ENCODE measurements at places on chromosomes 5 and 9.
A peak's percentile ranks its signal among the peaks of the same experiment; 100 is the strongest.

DNA sequence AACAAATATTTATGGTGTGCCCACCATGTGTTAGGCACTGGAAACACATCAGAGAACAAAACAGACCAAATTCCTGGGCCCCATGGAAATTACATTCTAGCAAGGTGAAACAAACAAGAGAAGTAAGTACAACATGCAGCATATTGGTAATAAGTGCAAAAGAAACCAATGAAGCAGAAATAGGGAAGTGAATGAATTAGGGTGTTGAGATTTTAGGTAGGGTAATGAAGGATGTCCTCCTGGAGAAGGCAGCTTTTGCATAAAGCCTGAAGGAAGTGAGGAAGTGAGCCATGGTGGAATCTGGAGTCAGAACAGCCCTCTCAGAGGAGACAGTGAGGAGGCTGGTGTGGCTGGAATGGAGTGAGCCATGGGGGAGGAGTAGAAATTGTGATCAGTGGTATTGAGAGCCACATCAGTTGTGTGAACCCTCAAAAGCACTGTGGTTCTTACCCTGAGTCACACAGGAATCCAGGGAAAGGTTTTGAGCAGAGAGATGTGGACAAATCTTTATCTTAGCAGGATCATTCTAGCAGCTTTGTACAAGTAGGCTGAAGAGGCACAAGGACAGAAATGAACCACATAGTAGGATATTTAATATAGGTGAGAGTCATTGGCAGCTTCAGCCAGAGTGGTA lies 52.7 kb upstream of the ARL15 start:
- DNase-seq: no peak

- DNase-seq: no peak
Observed at GRCh38 chr9:135360617-135361016, 119.0 kb upstream of the PPP1R26 start.

- no peak for DNase-seq
Observed at GRCh38 chr9:119707228-119707845, 338.1 kb upstream of the BRINP1 start.

- peak; percentile 8 for DNase-seq
Observed at GRCh38 chr9:134192951-134193731, 28.8 kb upstream of the RNU6ATAC start.

GRCh38 chr5:180358694-180359093 lies 5.6 kb upstream of the GFPT2 start:
- no peak for DNase-seq

DNA sequence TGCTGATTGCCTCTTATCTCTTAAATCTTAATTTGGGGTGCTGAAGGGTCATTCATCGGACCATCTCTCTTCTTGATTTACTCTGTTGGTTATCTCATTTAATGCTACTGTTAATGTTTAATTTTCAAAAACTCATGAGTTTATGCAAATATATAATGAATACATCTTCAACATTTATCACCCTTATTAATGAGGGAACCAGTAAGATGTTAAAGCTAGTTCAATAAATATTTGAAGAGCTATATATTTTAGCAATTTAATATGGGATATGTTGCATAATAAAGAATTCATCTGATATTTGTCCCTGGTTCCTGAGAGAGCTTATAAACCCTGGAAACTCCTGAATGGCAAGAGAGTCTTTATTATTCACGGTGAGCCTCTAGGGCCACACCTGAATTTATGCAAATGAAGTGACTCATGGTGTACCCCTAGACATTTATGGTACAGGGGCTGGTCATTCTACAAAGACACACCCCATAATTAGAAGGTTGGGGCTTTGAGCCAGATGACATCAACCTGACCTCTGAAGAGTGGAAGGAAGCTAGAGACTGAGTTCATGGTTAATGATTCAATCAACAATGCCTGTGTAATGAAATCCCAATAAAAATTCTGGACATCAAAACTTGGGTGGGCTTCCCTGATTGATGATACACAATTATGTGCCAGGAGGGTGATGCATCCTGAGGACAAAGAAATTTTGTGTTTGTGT lies 339.5 kb upstream of the ZNF608 start:
- DNase-seq: no peak

DNA sequence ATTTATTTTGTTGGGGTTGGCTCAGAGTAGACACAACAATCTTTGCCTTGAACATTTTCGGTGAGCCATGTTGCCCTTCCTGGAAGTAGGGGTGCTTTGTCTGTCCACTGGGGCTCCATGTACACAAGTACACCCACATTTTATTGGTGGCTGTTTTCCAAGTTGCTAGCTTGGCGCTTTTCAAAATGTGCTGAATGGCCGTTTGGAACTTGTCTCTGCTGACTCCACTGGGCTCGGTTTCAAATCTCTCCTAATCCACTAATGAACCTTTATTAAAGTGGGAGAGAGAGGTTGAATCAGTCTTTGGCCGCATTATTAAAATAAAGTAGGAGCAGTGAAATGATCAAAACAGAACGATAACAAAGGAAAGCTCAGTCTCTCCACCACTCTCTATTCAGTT lies 64.6 kb upstream of the TAF11L2 start:
- no peak for DNase-seq

DNA sequence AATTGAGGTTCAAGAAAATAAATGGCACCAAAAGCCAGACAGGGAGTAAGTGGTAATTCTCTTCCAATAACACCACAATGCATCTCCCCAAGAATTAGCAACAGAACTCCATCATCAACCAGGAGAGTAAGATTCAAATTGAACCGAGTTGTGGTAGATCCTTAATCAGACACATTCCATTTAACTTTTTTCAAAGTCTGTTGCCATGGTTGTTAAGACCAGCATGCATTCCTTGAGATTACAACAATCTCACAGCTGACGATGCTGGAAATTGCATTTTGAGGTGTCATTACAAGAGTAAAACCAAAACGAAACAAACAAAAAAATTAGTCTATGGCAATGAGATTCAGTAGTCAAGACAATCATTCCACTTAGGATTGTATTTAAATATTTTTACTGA lies 78.9 kb upstream of the ZNF462 start:
- DNase-seq: no peak

- no peak for DNase-seq
Observed at GRCh38 chr5:124736082-124736804, 10.2 kb downstream of the ZNF608 start.

GRCh38 chr5:170522211-170523141 lies 18.7 kb downstream of the KCNIP1 start:
- DNase-seq: no peak

GRCh38 chr5:168796593-168797580 lies 217.7 kb upstream of the PANK3 start:
- DNase-seq: no peak

GRCh38 chr5:107329850-107330249 lies 340.9 kb downstream of the EFNA5 start:
- no peak for DNase-seq

GRCh38 chr5:131252824-131253171 lies 11.1 kb upstream of the CDC42SE2 start:
- DNase-seq: peak; percentile 48

DNA sequence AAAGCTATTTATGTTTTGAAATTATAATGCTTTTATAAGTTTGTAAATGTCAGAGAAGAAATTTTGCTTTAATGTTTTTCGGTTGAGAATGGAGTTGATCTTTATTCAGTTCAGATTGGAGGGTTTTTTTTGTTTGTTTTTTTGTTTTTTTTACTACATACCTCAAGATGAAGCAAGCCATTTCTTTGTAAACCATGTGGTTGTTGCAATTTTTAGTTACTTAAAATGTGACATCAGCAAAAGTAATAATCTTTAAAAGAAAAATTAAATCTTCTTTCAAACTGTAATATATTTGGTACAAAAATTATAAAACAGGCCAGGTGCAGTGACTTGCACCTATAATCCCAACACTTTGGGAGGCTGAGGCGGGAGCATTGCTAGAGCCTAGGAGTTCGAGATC lies 102.6 kb downstream of the CDC42SE2 start:
- no peak for DNase-seq

DNA sequence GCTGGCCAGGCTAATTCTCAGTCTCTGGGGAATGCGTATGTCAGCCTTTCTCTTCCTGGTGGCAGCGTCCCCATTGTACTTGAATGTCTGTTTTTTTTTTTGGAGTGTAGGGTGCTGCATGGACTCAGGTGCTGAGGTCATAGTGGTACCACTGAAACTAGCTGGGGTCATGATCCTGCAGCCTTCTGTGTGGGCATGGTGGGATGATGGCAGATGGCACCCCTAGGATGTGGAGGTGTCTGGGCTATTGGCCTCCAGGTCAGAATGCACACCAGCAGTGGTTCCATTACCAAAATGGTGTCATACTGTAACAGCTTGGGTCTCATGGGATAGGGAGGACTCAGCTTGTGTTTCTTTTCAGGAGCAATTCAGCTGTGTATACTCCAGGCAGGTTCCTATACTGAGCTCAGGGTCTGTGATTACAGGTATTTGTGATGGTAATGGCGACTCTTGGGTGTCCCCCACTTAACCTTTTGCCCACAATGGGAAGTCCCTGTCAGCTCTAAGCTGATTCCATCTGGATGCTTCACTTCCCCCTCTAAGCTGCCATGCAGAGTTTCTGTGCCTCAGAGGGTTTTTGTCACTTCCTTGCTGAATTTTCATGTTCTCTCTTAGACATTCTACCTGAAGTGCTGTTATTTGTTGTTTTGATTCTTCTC lies 17.9 kb downstream of the HSD17B4 start:
- no peak for DNase-seq

GRCh38 chr5:81065492-81065891 lies 105.3 kb downstream of the RASGRF2 start:
- no peak for DNase-seq

DNA sequence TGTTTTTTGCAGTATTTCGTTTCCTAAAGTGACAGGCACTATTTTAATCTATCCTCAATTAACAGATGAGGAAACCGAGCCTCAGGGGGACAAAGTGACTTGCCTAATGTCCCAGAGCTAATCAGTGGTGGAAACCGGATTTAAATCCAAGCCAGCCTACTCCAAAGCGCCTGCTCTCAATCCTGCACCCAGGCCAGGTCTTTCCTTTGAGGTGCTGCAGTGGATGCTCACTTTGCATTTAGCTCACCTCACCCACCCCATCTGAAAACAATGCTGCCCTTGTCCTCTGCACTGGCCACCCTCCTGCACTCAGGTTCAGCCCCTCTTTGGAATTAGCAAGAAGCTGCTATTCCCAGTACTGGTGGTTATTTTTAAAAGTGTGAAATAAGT lies 16.0 kb downstream of the ANGPTL2 start:
- DNase-seq: no peak

DNA sequence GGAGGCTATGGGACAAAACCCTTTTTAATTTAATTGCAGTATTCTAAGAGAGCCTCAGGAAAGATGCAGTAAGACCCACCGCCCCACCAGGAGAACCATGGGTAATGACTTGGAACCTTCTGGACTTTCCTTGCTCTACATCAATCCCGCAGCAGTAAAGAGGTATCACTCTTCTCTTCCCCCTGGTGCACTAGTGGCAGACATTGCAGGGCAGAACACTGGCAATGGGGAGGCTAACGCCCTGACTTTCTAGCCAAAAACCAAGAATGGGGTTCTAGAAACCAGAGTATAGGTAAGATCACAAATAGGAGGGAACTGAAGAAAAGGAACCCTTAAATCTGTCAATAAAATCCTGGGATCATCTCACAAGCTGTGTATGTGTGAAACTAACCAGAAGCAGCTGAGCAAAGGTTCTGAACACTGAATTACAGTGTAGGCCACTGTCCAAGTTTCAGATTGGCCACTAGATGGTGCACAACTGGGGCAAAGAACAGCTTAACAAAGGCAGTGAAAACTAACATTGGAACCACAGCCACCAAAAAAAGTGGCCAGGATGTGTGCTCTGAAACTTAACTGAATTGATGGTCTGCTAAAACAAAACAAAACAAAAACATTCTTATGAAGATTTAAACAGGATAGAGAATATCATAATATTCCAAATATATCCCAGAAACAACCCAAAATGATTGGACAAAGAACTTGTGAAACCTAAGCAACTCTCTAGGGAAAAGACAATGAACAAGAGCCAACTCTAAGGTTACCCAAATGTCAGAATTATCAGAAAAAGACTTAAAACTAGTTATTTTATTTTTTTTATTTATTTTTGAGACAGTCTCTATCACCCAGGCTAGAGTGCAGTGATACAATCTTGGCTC lies 6.6 kb upstream of the FAM151B start:
- no peak for DNase-seq

DNA sequence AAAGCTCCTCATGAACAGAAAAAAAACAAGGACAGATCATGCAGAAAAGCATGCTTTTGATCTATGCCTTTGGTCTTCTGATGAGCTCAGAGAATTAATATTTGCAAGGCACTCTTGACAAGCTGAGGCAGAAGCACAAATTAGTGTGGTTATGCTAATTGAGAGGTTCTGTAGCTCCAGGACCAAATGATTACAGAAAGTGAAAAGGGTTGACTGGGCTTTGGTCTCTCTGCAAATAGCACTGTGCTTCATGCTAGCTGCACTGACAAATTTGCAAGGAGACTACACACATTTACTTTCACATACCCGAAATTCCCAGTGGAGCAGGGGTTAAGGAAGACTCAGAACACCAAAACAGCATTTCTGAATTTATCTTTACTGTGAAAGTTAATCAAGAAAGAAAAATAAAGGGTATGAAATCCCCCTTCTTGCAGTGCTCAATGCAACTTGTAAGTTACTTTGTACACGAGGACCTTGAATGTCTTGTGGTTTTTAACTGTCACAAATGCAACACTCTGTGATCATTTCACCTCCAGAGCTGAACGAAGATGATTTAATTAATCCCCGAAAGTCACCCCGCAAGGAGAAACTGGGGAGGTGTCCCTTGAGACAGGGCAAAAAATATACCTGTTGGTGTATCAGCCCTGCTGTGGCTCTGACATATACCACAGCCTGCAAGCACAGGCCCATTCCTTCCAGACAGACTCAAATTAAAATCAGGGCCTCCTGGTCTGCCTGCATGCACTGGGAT lies 11.9 kb downstream of the RAPGEF1 start:
- DNase-seq: no peak

DNA sequence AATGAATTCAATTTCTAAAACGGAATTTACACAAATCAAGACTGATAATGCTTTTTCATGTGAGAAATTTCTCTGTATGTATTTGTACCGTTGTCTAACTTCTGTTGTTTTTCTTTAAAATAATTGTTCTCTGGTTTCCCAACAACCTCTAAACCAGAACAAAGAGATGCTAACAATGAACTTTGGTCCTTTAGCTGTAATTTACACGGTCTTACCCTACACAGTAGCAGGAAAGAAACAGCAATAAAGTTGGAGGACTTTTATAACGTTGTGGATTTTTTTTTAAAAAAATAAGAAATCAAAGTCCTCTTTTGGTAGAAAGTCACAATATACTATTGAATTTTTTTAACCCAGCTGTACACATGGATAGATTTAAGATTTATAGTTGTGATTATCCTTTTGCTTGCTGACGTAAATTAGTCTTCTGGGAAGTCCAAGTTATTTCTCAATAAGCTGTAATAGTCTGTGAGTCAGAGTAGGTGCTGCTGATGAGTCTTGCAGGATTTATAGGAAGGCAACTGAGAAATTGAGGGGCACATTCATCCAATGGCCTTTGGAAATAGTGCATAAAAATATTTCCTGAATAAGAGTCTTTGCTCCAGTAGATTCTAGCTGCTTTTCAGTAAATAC lies 76.8 kb upstream of the PCSK1 start:
- no peak for DNase-seq

DNA sequence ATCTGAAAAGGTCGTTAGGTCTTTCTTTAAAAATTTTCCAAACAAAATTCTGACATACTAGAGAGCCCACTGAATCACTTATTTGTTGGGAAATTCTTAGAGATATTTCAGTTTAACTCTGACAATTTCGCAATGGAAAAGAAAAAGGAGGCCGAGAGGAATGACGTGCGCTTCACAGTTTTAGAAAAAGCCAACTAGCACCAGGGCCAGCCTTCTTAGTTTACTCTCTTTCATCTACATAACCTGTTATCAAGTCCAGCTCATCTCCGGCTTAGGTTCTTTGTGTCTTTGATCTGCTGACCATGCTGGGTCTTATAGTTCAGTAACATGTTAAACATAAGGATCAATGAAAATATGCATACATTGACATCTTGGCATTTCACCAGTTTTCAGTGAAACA lies 201.7 kb upstream of the TAS2R1 start:
- no peak for DNase-seq

All from left cardiac atrium (tissue), 4 donors.